Activated T-cell treated with anti-CD3 and anti-CD28 coated beads, Interleukin-2, amount 50 U/mL, for 72 hours (primary cell): ENCODE measurements at places on chromosomes 12 and 14. TPM values are rescaled to one million over a fixed set of nuclear protein-coding genes. Genes with fewer than 3 reads are reported as not detected.

RNF212B gene
- total RNA-seq: not detected

FRS2 gene
- 13.2 TPM for total RNA-seq

DNA sequence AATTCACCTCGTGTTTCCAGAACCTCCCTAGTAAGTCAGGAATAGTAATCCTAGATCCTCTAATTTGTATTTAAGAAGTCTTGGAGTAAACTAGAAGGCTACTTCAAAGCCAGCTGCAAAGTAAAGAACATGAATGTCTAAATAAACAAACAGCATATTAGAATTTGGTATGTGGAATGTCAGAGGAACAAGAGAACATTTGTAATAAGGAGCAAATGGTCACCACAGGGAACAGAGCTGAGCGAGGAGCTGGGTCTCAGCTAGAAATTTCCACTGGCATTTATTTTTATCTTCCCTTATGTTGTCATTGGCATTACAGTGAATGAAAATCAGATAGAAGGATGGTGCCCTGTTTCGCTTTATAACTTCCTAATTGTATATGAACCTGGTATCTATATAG lies 50.2 kb downstream of the FRMD6 start:
- no peaks in the 10 kb centered on the region for H3K27me3 ChIP-seq
- H3K27ac ChIP-seq: no peak overlapping the region
- no peaks in the 10 kb centered on the region for H3K4me1 ChIP-seq
- no peaks in the 10 kb centered on the region for H3K36me3 ChIP-seq
- no peak for DNase-seq

GRCh38 chr14:60648934-60649874 lies at the start of gene SIX1:
Gene SIX1 (minus strand): TSS chr14:60649477. CDS start chr14:60649189, 288 bp downstream.
- peak within 1 kb of the TSS; percentile 69 for H3K4me3 ChIP-seq
- peaks cover 64% of the 10 kb centered on the region for H3K4me1 ChIP-seq
- no peak within 1 kb of the TSS for H3K27ac ChIP-seq

DNA sequence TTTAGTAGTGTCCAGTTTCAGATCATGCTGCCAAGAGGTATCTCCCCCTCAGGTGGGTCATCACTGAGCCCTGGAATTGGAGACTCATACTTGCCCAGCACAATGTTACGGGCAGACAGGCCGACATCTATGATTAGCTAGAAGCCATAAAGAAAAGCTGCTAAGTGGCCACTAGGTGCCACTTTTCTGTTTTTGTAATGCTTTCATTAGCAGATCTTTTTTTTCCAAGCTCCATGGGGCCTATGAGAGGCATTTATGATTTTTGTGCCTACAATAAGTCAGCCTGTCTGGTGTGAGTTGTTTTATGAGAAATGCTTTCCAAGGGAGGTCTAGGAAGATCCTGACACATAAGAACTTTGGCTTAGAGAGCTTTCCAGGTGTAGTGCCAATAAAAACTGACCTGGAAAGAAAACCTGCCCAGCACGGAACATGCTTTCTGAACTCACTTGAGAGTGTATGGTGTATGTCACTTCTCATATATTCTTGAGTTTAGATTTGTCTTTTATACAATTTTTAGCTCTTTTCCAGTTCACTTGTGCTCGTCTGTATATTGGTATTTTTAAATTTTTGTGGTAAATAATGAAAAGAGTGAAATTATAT lies 21.8 kb upstream of the SMCO2 start:
- no peak overlapping the region for H3K27ac ChIP-seq
- H3K4me3 ChIP-seq: no peak overlapping the region
- DNase-seq: no peak
- H3K4me1 ChIP-seq: no peaks in the 10 kb centered on the region
- H3K27me3 ChIP-seq: no peaks in the 10 kb centered on the region

DNA sequence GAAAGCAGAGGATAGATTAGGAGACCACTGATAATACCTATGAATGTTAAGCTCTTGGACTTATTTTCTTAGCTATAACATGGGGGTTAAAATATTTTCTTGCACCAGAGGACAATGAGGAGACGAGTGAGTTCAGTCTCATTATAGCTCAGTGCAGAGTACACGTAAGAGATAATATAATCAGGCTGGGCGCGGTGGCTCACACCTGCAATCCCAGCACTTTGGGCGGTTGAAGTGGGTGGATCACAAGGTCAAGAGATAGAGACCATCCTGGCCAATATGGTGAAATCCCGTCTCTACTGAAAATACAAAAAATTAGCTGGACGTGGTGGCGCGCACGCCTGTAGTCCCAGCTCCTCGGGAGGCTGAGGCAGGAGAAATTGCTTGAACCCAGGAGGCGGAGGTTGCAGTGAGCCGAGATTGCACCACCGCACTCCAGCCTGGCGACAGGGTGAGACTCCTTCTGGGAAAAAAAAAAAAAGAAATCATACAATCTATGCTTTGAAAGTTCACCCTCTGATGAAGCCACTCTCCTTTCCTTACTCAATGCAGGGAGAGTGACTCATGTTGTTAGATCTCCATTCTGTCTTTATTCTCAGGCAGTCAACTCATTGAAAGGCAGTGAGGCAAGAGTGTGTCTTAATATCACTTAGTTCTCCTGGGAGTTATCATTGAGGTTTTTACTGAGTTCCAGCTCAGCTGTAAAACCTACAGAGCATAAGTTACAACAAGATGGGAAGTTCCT lies 134.2 kb downstream of the SYNE2 start:
- peaks cover 31% of the 10 kb centered on the region for H3K4me1 ChIP-seq
- no peaks in the 10 kb centered on the region for H3K27me3 ChIP-seq
- no peak overlapping the region for H3K4me3 ChIP-seq
- peaks cover 3% of the 10 kb centered on the region for H3K36me3 ChIP-seq
- no peak for DNase-seq

DNA sequence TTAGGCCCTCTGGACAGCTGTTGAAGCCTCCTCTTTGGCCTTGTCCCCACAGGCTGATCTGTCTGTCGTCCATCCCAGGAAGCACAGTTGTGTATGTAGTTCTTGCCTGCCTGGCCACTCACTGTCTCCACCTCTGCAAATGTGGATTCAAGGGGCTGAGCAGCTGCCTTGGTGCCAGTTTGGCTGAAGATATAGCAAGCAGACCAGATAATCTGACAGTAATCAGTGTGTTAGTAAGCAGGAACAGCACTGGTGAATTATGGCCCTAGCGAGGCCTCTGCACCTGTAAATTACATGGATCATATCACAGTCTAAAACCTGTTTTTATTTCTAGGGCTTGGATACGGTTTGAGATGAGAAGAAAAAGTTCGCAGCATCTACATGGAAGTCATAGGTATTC lies 282.5 kb upstream of the NOS1 start:
- no peaks in the 10 kb centered on the region for H3K4me1 ChIP-seq
- no peak overlapping the region for H3K27ac ChIP-seq
- H3K27me3 ChIP-seq: no peaks in the 10 kb centered on the region
- no peak for DNase-seq

- H3K27ac ChIP-seq: no peak overlapping the region
- no peak for DNase-seq
- no peak overlapping the region for H3K4me3 ChIP-seq
- no peaks in the 10 kb centered on the region for H3K4me1 ChIP-seq
Observed at GRCh38 chr12:60148831-60149230, 553.0 kb downstream of the SLC16A7 start.

GRCh38 chr12:76568130-76568529 lies 8.6 kb upstream of the OSBPL8 start:
- H3K36me3 ChIP-seq: peaks cover 1% of the 10 kb centered on the region
- no peak for DNase-seq
- H3K4me3 ChIP-seq: no peak overlapping the region
- no peaks in the 10 kb centered on the region for H3K27me3 ChIP-seq

- no peaks in the 10 kb centered on the region for H3K4me1 ChIP-seq
- H3K27ac ChIP-seq: no peak overlapping the region
- no peaks in the 10 kb centered on the region for H3K36me3 ChIP-seq
- no peaks in the 10 kb centered on the region for H3K27me3 ChIP-seq
- DNase-seq: no peak
Observed at GRCh38 chr12:132356691-132357622, 27.6 kb upstream of the GALNT9 start.
